SK-N-SH (cell line): ENCODE measurements at places on chromosomes 1 and 21. TPM values are rescaled to one million over a fixed set of nuclear protein-coding genes. Genes with fewer than 3 reads are reported as not detected.

Gene NHLH1
- 0.16 and 0.18 TPM in 2 replicates for polyA plus RNA-seq

Gene WDR64
- polyA plus RNA-seq: not detected in 2 replicates

GRCh38 chr21:28337315-28337714 lies 655.4 kb downstream of the LTN1 start:
- DNase-seq: peak; percentile 8

DNA sequence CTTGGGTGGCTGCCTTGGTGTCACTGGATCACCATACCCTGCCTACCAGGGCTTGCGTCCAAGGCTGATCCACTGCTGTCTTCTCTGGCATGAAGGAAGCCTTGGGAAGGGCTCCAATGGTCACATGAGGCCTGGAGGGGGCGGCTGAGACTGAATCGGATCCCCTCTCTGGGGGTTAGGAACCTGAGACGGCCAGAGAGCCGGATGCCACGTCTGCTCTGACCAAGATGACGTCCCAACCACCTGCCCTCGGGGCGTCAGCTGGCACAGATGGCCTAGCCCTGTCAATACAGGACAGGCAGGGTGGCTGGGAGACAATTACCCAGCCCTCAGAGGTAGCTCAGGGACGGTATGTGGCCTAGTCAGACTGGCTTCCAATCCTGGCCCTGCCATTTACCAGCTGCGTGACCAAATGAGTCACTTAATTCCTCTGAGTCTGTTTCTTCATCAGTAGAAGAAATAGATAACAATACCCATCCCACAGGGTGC lies 5.4 kb downstream of the TRIM62 start:
- peak; percentile 70 for DNase-seq

Gene GRHL3
- 0.05 TPM in 1 of 2 replicates, not detected in the other for polyA plus RNA-seq

Gene AMY1C
- not detected in 2 replicates for polyA plus RNA-seq

GRCh38 chr1:97089173-97089572 lies 367.6 kb downstream of the PTBP2 start:
- DNase-seq: no peak

Gene CLCNKA
- 0.03 TPM in 2 replicates for polyA plus RNA-seq

- no peak for DNase-seq
These were observed 5.3 kb downstream of the VANGL1 start for GRCh38 chr1:115647047-115647446.

GRCh38 chr1:10122926-10123325 lies 87.4 kb upstream of the KIF1B start:
- DNase-seq: no peak

DNA sequence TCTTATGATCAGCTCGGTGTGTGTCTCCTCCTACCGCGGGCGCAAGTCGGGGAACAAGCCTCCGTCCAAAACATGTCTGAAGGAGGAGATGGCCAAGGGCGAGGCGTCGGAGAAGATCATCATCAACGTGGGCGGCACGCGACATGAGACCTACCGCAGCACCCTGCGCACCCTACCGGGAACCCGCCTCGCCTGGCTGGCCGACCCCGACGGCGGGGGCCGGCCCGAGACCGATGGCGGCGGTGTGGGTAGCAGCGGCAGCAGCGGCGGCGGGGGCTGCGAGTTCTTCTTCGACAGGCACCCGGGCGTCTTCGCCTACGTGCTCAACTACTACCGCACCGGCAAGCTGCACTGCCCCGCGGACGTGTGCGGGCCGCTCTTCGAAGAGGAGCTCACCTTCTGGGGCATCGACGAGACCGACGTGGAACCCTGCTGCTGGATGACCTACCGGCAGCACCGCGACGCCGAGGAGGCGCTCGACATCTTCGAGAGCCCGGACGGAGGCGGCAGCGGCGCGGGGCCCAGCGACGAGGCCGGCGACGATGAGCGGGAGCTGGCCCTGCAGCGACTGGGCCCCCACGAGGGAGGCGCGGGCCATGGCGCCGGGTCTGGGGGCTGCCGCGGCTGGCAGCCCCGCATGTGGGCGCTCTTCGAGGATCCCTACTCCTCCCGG lies 1.5 kb downstream of the KCNC4 start:
- no peak for DNase-seq

DNA sequence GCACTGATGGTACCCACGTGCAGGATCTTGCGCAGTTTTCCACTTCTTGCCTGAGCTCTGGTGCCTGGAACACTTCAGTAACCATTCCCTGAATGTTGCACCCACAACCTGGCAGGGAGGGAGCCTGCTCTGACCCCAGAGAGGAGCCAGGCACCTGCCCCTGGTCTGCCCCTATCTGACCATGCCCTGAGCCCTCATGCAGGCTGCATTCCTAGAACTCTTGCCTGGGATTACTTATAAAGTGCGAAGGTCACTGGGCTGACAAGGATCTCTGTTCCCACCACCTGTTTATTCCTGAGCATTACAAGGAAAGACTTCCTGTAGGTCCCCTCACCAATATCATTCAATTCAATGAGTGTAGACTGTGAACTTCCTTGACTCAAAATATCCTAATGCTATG lies 191.9 kb upstream of the FMN2 start:
- no peak for DNase-seq

Gene RXFP4
- not detected in 2 replicates for polyA plus RNA-seq

DNA sequence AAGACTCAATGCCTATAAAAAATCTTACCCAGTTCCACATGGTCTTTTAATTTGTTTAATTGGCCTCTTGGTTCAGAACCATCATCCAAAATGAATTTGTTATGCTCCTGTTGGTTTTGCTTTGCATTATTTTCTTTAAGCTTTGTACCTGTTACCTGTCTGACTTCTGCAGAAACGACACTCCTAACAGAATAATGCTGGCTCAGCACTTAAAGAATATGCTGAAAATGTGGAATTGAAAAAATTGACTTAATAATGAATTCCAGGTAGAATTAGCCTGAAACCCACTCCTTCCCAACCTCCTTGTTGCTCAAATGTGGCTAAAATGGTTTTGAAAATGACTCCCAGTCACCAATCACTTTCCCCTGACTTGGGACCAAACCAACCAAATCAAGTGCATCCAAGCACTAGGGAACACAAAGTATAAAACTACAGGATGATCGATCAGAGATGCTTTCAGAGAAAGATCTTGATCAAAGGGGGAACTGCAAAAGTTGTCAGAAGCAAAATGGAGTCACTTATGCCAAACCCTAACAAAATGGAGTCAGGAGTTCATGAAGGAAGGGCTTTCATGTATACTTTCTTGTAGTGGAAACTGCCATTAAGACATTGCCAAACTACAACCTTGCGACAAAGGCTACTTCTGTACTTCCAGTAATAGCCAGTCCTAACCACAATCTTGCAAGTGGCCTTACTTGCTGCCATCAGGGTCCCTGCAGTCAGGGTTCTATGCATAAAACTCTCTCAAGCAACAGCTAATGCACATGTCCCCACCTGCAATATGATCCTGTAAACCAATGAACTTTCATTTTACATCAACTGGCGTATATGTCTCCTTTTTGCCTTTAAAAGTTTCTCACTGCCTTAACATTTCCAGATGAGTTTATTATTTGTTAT lies 5.4 kb downstream of the GBP7 start:
- DNase-seq: no peak

DNA sequence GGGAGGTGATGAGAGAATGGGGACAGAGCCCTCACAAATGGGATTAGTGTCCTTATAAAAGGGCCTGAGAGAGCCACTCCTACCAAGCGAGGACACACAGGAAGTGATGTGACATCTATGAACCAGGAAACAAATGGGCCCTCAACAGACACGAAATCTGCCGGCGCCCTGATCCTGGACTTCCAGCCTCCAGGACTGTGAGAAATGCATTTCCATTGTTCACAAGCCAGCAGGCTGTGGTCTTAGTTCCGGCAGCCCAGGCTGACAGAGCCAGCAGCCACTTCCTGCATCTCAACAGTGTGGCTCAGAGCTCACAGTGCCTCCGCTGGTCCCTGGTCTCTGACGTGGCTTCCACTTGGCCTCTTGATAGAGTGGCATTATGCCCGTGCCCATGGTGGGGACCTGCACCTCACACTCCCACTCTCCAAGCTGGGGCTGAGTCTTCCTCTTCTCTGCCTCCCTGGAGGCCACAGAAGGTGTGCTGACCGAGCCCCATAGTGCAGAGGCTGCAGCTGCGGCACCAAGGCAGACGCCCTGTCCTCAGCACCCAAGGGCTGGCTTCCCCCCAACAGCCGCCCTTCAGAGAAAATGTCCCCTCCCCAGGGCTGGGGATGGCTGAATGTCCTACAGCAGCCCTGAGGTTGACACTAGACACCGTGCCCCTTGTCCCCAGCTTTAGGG lies 44.9 kb downstream of the ACOT7 start:
- DNase-seq: no peak

- no peak for DNase-seq
These were observed 280.9 kb downstream of the TPR start for GRCh38 chr1:186094172-186094571.

Gene PYHIN1
- polyA plus RNA-seq: not detected in 2 replicates

DNA sequence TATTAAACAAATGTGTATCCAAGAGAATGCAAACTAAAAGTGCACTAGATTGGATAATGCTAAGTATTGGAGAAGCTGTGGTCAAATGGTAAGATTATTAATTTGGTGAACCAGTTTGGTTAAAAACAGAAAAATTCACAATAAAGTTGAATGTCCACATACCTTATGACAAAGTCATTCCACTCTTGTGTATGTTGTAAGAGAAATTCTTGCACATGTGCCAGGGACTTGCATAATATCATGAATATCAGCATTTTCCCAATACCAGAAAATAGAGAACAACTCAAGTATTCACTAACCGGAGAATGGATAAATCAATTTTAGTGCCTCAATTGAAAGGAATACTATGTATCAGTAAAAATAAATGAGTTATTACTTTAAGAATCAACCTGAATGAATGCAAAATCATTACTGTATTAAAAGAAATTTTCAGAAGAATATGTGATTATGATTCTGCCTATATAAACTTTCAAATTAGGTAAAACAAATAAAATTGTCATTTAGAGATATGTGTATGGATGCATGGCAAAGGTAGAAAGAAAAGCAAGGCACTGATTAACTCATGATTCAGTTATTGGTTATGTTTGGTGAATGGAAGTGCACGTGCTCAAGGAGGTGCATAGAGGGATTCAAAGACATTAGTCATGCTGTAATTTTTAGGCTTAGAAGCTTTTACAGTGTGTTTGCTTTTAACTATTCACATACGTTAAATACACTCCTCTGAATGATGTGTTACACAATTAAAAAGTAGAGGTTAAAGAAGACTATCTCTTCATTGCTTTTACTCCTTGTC lies 217.4 kb upstream of the KCNK2 start:
- DNase-seq: no peak

DNA sequence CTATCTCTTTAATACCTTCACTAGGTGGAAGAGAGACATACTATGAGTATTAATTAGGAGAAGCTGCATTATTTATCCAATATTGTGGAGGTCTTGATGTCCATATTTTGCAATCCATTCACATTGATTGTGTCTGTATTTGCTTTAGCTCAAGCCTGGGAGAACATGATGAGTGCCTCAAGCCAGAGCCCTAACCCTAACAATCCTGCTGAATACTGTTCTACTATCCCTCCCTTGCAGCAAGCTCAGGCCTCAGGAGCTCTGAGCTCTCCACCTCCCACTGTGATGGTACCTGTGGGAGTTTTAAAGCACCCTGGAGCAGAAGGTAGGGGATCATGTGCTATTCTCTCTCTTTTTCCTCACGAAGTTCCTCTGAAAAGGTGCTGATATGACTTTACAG lies 99.5 kb downstream of the CC2D1B start:
- DNase-seq: no peak

DNA sequence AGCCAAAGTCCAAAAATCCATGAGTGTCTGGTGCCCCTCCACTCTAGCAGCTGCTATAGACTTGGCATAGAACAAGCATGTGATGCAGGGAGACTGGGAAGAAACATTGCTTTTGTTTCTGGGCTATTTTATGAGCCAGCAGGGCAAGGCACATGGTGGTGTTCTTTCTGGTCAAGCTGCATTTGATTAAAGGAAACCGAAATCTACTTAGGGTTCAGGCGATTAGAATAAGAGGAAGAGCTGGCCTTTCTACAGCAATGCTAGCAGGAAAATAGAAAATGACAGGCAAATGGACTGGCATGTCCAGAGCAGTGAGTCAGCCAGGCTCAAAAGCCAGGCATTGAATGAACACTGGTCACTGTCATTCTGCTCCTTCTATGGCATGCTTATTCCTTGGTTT lies 28.5 kb upstream of the ARHGAP29 start:
- DNase-seq: no peak

- no peak for DNase-seq
These were observed 29.8 kb upstream of the NLRP3 start for GRCh38 chr1:247386217-247386616.

Gene RNU5D-1
- not detected in 2 replicates for polyA plus RNA-seq

- no peak for DNase-seq
These were observed 32.8 kb downstream of the ARID1A start for GRCh38 chr1:26728645-26729044.

GRCh38 chr1:180946541-180947498 lies 34.1 kb downstream of the KIAA1614 start:
- peak; percentile 33 for DNase-seq

GRCh38 chr1:219159946-219160645 lies 13.6 kb upstream of the LYPLAL1 start:
- no peak for DNase-seq

DNA sequence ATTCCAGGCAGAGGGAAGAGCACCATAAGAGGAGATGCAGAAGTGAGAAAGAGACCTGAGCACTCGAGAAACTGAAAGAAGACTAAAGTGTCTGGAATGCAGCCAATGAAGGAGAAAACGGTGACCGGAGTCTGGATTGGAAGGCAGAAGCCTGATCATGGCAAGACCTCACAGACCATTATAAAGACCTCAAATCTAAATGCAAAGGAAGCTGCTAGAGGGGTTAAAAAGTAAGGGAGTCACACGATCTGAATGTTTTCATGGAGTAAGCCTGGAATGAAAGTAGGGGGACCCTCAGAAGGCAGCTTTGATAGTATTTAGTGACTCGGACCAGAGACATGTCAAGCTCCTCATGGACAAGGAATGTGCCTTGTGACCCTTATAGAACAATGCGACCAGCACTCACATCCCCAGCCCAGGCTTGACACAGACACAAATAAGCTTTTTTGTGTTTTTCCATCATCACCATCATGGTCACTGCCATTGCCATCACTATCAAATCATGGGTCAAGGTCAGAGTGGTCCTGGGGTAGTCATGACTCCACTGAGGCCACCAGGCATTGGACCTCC lies 183.6 kb downstream of the SEC16B start:
- no peak for DNase-seq

Gene C1orf226
- 0.03 and 0.05 TPM in 2 replicates for polyA plus RNA-seq

Gene ZNF593OS
- polyA plus RNA-seq: not detected in 2 replicates

Gene LCE1C
- not detected in 2 replicates for polyA plus RNA-seq

GRCh38 chr1:245693116-245693793 lies 538.5 kb downstream of the KIF26B start:
- DNase-seq: no peak

- no peak for DNase-seq
These were observed 13.3 kb upstream of the TFF1 start for GRCh38 chr21:42379426-42380215.

DNA sequence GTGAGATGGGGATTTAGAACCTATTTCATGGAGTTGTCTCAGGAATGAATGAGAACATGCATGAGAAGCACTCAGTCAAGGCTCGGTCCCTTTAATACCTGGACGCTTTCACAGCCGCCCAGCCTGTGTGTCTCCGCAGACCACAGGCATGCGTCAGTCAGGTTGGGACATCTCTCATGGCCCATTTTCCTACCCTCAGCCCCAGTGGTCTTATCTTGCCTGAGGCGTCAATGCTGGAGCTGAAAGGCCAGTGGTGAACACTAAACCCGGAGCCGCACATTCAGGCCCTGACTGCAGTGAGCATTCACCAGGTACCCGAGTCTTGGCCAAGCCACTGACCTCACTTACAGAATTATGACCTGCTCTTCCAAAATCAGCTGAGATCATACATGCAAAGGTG lies 263.2 kb upstream of the RAB4A start:
- DNase-seq: no peak

Gene CDCA8
- 18.9 and 22.9 TPM in 2 replicates for polyA plus RNA-seq

Gene OPTC
- polyA plus RNA-seq: not detected in 2 replicates

- peak; percentile 44 for DNase-seq
These were observed 30.0 kb downstream of the ZMYM4 start for GRCh38 chr1:35298464-35298863.
